ENCODE measurements at places on chromosomes 7 and 10.
A peak's percentile ranks its signal among the peaks of the same experiment; 100 is the strongest.

- no peak for DNase-seq
Measured at GRCh38 chr7:51456-52068, 140.8 kb upstream of the FAM20C start.

GRCh38 chr10:50946991-50947781, 61.8 kb upstream of the A1CF start:
- no peak for DNase-seq

DNA sequence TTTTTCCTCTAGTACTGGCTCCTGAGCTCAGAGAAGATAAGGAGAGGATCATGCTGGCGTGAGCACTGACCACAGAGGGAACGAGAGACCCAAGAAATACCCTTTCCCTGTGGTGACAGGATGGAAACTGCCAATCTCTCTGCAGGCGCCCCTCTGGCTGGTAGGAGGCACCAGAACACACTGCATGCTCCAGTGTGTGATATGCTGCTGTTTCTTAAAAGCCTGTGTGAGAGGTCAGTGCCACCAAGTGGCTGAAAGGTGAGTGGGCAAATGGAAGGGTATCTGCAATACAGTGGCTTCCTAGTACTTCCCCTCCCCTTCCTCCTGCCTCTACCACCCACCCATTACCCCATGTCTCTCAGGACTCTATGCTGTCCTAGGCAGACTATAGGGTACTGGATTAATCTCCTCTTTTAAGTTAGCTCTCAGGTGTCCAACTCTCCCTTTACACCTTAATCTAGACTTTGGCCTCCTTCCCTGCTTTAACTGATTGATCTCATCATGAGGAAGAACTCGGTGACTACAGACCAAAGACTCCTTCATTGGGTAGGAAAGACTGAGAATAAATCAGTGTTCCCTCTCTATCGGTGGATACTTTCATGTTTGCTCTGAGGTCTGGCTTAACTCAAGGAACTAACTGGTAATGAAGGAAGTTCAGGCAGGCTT, 283.6 kb downstream of the ADRA2A start:
- peak; percentile 56 for DNase-seq

GRCh38 chr10:77582710-77583115, 54.9 kb downstream of the KCNMA1 start:
- no peak for DNase-seq

DNA sequence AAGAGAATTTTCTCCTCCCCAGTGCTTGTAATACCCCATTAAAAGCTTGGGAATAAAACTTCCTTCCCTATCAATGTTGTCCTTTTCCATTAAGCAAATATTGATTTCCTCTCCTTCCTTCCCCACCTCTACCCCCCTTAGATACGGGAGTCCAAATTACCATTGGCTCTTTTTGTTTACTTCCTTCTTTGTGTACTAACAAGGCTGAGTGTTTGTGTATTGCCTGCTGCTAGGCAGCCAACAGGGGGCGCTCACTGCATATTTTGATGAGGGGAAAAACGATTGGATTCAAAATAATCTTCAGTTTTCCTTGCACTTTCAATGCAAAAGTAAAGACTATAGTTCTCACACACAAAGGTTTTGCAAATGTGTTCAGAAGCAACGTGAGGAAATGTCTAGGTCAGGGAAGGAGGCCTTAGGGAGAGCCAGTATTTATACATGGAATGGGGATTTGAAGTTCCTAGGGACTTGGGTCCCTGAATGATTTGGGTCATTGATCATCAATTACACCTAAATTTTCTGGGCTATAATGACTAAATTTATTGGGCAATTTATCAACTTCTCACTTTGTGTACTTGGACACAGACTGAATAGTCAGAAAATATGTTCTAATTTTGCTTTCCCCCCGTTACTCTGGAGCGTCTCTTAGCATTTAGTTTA, 23.6 kb upstream of the VPS41 start:
- DNase-seq = peak; percentile 61

GRCh38 chr10:57333880-57334279, 933.8 kb downstream of the IPMK start:
- DNase-seq = no peak

GRCh38 chr10:44879531-44879899, 31.6 kb upstream of the TMEM72 start:
- DNase-seq = no peak

GRCh38 chr7:101128040-101128834, 1.3 kb downstream of the SERPINE1 start:
- DNase-seq = no peak

DNA sequence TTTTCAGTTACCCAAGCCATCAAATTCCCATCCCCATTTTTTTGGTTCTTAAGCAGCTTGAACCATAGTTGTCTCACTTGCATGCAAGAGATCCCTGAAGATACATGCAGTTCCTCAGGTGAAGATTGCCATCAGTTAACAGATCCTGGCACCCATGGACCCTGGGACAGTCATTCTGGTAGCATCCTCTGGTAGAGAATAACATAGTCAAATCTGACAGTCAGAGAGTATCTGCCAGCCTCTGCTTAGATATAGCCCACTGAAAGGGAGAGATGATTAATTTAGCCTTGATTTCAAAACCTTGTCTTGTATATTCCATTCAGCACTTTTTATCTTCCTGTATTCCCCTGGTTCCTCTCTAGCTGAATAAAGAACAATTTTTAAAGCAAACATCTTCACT, 280.4 kb downstream of the KCNMA1 start:
- no peak for DNase-seq

DNA sequence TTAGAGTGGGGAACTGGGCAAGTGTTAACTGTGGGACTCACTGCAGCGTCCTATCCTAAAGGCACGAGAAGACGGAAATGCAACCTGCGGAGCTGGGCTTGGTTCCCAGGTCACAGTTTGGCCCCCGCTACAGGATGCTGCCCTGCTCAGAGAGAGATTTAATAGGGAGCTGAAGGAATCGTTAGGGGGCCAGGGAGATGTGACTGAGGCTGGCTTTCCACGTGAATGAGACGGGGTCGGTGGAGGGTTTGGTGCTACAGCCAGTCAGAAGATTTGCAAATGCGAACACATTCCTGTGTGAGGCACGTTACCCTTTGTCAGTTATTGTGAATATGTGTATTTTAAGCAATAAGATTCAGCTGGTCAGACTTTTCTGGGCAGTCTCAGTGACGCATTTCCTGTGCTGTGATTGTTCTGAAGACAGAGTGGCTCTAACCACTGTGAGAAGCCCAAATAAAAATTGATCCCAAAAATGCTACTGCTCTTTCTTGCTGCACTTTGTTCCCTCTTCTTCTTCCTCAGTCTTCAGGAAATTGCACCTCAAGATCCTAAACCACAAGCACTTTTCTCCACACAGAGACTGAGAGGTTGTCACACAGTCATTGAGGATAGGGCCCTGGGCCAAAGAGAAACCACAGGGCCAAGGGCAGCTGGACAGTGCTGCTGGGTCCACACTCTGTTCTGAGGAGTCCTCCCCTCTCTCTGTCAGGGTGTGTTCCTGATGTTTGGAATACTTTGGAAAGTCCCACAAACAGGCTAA, 21.2 kb downstream of the CYP17A1 start:
- DNase-seq = no peak
